ENCODE measurements at places on chromosomes 5 and 9.
A peak's percentile ranks its signal among the peaks of the same experiment; 100 is the strongest.

- DNase-seq: no peak
Measured at GRCh38 chr5:6342689-6343315, 35.5 kb downstream of the MED10 start.

GRCh38 chr5:39544941-39545340, 120.2 kb upstream of the DAB2 start:
- DNase-seq: no peak

DNA sequence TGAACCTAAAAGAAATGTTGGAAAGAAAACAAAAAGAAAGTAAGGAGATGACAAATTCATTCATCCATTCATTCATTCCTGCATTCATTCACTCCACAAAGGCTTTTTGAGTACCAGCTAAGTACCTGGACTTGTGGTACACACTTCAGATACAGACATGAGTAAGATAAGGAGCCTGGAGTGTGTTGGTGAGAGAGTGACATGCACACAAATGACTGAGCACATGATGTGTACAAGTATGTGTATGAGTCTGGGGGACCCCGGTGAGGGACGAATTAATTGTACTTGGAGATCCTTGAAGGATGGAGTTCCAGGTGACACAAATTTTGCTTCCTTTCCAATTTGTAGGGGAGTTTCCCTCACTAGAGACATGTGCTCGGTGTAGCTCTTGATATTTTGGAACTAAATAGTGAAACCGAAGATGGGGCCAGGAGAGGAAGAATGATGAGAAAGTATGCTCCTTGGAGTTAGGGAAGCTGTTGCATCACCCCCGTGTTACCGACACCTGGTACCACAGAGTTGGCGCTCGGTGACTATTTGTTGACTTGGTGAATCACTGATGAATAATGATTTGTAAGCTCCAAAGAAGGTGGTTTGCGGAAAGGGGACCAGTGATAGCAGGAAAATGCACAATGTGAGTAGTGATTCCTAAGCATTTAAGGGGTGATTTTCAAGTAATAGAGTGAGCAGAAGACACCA, 509.8 kb downstream of the CCDC171 start:
- DNase-seq: peak; percentile 27

DNA sequence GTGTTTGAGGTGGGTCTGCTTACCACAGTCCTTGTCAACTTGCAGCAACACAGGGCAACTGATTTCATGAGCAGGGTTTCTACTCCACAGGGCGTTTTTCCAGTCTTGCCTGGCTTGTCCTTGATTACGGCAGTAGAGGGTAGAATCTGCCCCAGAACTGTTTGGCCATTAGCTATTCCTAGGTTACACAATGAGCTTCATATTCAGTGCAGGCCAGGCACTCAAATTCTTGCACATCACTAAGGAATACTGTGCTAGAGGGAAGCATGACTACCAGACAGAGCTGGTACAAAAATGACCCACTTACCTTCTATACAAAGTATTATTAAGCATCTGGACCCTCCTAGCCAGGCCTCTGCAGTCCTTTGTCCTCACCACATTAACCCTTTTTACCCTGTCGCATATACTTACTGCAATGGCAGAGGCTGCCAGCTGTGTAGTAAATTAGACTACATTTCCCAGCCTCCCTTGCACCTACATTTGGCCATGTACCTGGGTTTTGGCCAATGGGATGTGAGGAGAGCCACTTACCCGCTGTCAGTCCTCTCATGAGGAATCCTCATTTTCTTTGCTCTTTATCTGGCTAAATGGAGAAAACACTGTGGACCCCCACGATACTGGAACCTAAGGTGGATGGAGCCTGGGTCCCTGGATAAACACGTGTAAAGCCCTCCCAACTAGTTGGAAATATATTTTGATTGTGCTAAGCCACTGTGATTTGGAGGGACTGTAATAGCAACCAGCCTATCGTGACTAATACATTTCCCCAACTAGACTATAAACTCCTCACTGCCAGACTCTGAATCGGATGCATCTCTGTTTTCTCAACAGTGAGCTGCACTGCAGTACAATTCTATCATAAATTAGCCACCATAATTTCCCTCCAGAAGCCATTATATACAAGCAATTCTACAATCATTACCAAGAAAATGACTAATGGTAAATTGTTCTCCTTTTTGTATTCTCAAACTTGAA, 218.7 kb downstream of the GLIS3 start:
- DNase-seq: peak; percentile 14

GRCh38 chr5:172178991-172179989, 8.7 kb downstream of the STK10 start:
- DNase-seq: no peak

DNA sequence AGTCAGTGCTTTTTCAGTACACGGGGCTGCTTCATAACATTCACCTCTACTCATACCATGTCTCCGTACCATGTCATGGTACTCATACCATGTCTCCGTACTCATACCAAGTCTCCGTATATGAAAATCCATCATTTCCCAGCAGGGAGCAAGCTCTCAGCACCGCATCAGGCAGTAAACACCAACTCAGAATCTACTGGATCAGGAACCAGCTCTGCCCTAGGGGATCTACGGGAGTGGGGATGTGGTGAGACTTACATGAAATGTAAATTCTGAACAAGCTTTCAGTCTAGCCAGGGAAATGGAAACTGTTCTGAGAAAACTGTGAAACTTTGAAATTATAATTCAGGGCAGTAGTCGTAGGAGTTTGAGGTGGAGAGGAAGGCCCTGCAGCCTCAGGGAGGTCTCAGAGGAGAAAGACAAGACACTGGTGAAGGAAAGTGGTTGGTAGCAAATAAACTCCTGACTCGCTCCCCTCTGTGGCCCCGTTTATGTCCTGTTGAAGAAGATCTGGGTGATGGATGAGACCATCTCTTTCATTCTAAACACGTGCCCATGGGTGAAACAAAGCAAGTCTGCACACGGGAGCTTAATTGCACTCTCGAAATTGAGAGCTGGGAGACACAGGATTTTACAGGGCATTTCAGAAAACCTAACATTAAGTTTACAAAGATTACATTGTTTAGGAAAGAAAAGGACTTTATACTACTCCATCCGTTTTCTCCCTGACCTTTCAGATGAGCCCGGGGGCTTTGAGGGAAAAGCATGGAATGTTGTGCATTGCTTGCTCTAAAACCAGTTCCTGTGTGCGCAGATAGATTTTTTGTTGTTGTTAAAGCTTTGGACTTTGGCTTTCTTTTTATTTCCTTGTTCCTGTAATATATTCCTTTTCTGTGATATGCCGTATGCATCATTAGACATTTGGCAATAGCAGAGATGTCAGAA, 26.8 kb downstream of the ACTBL2 start:
- no peak for DNase-seq

DNA sequence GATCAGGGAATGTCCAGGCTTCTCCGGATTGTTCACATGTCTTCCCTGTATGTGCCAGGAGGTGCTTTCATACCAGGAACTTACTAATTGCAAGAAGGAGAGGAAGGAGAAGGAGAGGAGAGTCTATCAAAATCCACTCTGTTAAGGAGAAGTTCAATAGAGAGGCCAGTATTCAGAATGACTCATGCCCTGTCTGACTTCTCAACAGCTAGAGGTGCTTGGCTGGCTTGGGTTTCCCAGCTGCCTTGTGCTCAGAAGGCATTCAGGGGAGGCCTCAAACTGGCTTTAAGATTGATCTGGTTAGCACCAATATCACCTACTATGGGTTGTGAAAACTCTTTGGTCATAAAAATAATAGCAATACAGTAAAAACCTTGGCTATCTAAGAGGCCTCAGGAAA, 167.9 kb upstream of the GLRA1 start:
- DNase-seq: no peak

DNA sequence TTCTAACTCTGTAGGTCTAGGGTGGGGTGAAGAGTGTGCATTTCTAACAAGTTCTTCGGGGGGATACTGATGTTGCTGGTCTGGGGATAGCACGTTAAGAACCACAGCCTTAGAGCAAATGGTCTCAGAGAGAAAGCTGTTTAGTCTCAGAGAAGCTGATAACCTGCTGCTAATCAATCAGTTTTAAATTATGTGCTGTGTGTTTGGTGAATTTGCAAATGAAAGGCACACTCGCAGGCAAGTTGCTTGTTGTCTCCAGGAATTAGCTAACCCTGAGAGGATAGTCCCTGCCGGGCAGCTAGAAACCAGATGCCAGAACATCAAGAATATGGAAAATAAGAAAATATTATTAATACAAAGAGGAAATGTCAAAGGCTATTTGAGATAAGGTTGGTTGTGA, 79.2 kb downstream of the DMRT2 start:
- DNase-seq: no peak

DNA sequence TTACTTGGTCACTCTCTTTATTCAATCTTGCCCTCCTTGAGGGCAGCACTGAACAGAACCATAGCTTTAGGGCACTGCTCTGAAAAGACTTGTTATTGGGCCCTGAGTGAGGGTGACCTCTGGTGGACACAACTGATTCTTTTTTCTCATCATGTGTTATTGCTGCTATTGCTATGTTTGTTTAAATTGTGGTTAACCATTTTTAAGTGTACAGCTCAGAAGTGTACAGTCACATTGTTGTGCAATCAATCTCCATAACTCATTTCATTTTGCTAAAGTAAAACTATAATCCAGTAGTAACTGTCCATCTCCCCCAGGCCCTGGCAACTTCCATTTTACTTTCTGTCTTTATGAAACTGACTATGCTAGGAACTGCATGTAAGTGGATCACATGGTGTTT, 351.1 kb upstream of the RIOK2 start:
- peak; percentile 80 for DNase-seq

DNA sequence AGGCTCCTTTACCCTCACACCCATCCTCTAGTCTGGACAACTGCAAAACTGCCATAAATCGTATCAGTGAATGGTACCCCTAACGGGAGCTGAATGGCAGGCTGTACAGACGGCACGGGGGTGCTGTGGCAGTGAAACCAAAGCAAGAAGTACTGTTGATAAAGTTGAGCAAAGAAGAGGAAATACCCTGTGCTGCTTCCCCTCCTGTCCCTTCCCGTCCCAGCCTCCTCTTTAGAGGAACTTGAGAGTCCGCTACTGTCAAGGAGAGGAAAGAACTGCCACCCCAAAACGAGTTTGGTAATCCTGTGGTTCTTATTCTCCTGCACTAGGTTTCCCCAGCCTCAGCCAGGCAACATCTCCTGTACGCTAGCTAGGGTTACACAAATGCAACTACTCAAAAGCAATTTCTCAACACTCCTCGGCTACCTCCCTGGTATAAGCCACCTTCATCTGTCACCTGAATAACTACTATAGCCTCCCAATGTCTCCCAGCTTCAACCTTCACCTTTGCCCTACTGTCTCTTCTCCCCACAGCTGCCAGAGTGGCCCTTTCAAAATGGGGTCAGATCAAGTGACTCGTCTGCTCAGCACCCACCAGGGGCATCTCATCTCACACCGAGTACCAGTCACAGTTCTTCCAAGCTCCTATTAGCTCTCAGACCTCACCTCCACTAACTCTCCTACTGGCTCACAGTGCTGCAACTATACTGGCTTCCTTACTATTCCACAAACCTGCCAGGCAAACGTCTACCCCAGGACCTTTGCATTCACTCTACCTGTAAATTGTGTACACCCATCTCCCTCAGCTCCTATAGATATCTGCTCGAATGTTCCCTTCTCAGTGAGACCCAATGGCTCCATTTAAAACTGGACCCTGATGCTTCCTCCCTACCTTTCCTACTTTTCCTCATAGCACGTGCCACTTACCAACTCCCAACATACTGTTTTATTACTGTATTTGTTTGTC, 4.1 kb downstream of the GLRX start:
- no peak for DNase-seq

DNA sequence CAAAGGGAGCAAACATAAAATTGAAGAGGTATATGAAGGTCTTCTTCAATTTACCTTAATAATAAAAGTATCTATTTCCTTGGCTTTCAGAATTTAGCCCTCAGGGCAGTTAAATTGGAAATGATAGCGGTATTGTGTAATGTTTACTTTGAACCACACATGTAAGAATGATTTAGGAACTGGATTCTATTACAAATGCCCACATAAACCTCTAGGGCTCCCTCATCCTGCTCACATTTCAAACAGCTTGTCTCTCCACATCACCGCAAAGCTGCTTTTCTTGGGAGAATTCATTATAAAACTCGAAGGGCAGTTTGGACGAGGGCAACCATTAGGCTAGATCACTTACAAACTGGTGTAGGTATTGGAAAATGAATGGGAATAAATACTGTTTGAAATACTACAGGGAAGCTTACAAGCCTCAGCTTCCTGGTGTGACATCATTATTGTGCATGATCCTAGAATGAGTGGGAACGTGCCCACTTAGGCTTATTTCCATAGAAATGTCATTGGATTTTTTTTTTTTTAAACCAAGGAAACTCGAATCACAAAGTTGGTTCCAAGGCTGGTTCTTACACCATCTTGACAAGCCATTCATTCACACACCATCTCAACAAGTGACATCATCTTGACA, 47.3 kb downstream of the MTRR start:
- DNase-seq: no peak

GRCh38 chr9:114855488-114855887, 49.6 kb upstream of the TNFSF15 start:
- no peak for DNase-seq

- DNase-seq: no peak
Measured at GRCh38 chr9:128992995-128993394, 35.1 kb downstream of the SH3GLB2 start.

- DNase-seq: no peak
Measured at GRCh38 chr5:42804717-42805339, 6.9 kb downstream of the SELENOP start.

- DNase-seq: no peak
Measured at GRCh38 chr5:174545926-174546325, 178.5 kb upstream of the MSX2 start.

DNA sequence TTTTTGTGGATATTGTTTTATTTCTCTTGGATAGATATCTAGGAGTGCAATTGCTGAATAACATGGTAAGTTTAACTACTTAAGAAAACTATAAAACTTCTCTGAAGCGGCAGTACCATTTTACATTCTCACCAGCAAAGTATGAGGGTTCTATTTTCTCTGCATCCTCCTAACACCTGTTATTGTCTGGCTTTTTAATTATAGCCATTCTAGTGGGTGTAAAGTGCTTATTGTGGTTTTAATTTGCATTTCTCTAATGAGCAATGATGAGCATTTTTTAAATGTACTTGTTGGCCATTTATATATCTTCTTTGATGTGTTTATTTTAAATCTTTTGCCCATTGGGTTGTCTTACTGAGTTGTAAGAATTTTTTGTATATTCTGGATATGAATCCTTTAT, 28.7 kb downstream of the SMIM32 start:
- no peak for DNase-seq

DNA sequence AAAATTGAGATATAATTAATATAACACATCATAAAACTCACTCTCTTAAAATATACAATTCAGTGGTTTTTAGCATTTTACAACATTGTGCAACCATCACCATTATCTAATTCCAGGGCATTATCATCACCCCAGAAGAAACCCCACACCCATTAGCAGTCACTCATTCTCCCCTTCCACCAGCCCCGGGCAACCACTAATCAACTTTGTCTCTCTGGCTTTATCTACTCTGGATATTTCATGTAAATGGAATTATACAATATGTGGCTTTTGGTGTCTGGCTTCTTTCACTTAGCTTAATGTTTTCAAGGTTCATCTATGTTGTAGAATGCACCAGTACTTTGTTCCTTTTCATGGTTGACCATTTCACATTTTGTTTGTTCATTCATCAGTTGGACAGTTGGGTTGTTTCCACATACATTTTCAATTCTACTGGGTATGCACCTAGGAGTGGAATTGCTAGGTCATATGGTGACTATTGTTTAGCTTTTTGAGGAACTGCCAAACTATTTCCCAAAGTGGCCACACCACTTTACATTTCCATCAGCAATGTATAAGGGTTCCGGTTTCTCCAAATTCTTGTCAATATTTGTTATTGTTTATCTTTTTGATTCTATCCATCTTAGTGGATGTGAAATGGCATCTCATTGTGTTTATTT, 62.4 kb downstream of the MARCHF3 start:
- no peak for DNase-seq

GRCh38 chr9:131347376-131348020, 46.4 kb upstream of the PRRC2B start:
- DNase-seq: no peak
